NB4 (cell line): ENCODE measurements at places on chromosomes 5 and 9.

- no peak for DNase-seq
Observed at GRCh38 chr5:79771387-79771786, 81.8 kb downstream of the CMYA5 start.

- DNase-seq: no peak
Observed at GRCh38 chr5:176519810-176520720, 17.1 kb downstream of the RNF44 start.

DNA sequence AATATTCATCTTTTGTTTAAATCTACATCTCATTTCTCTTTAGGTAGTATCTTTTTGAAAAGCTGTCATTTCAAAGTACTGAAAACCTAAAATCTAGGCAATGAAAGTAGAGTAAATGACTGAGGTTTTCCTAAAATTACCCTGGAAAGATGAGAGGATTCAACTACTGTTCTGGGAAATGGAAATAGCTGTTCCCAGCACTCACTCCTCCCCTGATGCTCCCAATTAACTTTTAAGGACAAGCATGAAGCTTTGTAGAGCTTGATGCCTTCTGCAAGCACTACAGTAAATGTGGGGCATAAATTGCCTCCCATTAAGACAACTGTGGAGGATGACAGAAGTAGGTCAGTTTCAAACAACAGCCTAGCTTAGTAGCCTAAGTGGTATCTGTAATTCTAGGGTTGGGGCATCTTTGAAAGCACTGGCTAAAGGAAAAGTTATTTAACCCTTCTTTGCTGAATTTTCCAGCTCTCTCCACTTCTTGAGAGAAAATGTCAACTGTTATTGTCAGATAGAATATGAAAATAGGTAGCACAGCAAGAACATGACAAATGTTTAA, 100.2 kb upstream of the GNA14 start:
- no peak for DNase-seq

DNA sequence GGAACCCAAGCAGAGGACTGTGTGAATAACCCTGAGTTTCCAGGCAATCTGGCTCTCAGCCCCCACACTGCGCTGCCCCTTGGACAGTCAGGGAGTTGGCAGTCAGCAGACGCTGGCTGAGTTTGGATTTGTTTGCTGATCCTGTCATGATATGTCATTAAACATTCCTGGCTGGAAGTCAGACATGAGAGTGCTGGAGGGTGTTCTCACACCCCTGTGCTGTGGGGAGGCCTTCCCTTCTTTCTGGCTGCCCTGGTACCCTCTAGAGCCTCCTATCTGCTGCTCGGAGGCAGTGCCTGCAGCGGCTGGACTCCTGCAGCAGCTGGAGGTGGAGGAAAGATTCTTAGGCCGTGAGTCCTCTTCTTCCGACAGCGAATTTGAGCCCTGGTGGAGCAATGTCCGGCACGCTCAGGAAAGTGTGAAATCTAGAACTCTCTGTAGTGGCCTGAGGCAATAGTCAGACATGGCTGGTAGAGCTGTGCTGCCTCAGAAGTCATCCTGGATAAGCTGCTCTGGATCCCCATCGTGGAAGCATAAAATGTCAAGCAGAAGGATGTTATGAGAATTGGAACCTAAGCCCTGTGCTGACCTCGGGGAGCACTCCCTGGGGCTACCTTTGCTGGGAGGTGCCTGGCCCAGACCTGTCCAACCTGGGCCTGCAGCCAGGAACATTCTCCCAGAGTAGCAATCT, 72.0 kb downstream of the PDE8B start:
- DNase-seq: no peak

GRCh38 chr5:98109561-98110006, 663.9 kb upstream of the RGMB start:
- DNase-seq: no peak
